ENCODE measurements at places on chromosomes 16 and 17.

DNA sequence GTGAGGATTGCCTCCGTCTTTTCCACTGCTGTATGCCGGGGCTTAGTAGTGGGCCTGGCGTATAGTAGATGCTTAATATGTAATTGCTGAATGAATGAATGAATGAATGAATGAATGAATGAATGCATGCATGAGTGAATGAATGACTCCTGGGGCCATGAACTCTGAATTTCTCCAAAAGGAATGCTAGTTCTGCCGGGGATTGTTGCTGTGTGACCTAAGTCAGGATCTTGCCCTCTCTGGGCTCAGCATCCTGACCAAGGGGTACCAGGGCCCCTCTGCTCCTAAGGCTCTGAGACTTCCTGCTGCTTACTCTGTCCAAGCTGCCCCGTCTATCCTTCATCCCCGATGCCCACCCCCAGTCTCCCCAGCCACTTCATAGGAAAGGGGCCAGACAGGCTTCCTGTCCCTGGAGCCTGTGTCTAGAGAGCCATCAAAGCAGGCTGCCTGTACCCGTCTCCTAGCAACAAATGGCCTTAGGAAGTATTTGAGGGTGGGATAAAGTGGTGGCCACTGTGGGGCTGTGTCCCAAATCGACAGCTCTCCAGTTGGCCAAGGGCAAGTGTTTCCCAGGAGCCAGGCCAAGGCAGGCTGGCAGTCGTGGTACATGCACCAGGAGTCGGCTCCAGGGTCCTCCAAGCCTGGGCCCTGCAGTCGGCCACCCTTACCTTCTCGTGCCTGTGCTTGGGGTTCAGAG is 11.6 kb upstream of the MPRIP start:
- DNase-seq: no peak

DNA sequence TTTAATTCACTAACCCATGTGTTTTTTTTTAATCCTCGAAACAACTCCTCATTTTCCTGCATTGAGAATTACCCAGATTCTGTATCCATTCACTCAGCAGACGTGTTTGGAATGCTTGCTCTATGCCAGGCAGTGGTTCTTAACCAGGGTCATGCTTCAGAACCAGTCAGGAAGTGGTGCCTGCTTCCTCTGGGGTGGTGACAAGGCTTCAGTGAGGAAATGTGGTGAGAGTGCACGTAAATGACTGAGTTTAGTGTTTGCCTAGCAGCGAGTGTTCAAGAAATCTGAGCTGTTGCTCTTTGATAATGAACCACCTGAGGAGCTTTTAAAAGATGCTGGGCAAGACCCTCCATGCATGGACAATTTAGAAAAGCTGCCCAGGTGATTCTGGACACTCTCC is 9.9 kb downstream of the ZFP90 start:
- DNase-seq: no peak

DNA sequence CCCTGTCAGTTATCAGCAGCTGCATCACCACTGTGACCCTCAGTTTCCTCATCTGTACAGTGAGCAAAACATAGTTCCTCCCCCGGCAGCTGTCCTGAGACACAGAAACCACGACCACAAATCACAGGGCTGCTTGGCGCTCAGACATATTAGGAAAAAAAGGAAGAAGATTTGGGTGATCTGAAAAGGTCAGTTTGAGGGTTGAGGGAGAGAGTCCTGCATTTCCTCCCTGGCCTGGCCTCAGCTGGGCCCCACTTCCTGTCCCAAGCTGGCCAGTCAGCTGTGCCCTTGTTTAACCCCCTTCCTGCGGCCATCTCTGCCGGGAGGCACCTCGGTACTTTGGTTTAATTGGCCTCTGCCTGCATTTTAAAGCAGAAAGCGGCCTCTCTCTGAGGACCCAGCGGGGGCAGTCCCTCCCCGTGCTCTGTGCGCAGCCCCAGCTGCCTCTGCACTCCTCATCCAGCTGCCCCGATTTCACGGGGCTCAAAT is 24.0 kb upstream of the CIBAR2 start:
- no peak for DNase-seq

DNA sequence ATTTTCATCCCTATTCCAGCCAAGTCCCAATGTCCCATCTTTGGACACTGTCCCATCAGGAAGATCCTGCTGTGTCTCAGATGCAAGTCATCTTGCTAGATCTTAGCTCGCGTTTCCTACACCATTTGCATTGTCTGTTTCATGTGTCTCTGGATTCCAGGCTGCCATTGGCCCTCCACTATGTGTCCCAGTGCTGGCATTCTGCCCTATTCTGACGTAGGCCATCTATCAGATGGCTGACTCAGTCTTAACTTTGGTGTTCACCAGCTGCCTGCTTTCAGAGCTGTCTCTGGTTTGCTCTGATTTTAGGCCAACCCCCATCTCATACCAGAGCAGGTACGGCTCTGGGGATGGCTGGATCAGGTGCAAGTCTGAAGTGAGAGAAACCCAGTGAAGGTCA is 300.9 kb upstream of the ASIC2 start:
- no peak for DNase-seq

DNA sequence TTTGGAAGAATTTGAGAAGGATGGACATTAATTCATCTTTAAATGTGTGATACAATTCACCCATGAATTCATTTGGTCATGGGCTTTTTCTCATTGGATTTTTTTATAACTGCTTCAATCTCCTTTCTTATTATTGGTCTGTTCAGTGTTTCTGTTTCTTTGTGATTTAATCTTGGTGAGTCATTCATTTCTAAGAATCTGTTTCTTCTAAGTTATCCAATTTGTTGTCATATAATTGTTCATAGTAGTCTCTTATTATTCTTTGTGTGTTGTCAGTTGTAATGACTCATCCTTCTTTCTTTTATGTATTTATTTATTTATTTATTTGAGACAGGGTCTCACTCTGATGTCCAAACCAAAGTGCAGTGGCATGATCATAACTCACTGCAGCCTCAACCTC is 146.1 kb upstream of the ZNF267 start:
- no peak for DNase-seq

- no peak for DNase-seq
These were observed 203.9 kb upstream of the HS3ST4 start for GRCh38 chr16:25487888-25488287.

- no peak for DNase-seq
These were observed 743.6 kb downstream of the KCNJ2 start for GRCh38 chr17:70912716-70913485.

DNA sequence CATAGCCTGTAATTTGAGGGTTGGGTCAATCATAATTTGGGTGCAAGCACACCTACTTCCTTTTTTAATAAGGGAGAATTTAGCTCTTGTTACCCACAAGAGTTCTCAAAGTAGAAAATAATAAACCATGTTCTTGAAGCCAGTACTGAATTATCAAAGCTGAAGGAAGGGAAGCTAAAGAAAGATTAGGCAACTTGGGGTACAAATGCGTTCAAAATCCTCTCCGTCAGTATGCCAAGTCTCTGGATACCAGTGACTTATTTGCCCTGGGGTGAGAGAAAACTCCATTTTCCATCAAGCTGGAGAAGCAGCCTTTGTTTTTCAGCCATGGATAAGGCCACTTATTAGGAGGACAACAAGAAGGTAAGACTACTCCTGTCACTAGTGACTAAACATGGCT is 23.5 kb upstream of the DHRS13 start:
- no peak for DNase-seq

DNA sequence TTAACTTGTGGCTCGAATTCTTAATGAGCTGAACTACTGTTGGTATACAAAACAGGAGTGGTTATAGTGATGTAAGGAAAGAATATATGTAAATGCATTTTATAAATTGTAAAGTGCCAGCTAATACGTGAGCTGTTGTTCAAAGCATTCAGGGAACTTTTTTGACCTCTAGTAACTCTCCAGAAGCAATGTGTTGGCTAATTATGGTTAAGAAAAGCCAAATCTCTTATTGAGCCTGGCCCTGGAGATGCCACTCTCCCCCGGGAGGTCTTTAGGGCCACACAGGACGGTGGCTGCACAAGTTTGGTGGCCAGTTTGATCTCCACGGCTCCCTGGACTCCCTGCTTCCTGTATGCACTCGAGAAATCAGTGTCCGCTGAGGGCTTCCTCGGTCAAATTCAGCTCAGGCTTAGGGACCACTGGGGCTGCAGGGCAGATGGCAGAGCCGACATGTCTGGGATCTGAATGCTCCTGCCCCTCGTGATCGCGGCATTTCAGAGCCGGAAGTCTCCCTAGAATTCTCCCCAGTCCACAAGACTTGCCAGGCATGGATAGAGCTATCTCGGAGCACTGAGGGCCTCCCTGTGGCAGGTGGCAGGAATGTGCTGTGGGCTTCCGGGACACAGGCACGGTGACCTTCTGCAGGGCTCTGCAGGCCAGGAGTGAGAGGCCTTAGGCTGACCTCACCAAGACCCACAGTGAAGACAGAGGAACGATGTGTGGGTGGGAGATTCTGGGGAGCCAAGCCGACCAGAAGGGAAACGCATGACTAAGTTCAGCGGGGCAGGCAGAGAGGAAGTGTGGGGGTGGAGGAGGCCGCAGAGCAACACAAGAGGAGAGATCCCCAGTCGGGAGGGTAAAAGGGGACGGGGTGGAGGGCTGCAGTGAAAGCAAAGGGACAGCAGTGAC is 18.6 kb upstream of the PITPNM3 start:
- DNase-seq: no peak

GRCh38 chr16:29745853-29746345 is at the start of gene C16orf54:
TSS of gene C16orf54 (minus strand) at chr16:29745990. CDS start at chr16:29744951, 1,039 bp downstream.
- no peak for DNase-seq

GRCh38 chr17:82051776-82052637 is at the start of the genes GPS1 and RFNG:
TSS of gene GPS1 (plus strand) at chr17:82051898. CDS start at chr17:82051932, 34 bp downstream.
TSS of gene RFNG (minus strand) at chr17:82051811. CDS start at chr17:82051766, 45 bp downstream.
- DNase-seq: peak; percentile 66

- DNase-seq: no peak
These were observed 7.1 kb upstream of the HOXB9 start for GRCh38 chr17:48633266-48633677.

GRCh38 chr16:30054959-30055553 is 10.5 kb upstream of the ALDOA start:
- peak; percentile 47 for DNase-seq

- no peak for DNase-seq
These were observed 332.7 kb upstream of the HSBP1 start for GRCh38 chr16:83475108-83475507.

GRCh38 chr16:48607056-48607825 is 2.7 kb downstream of the N4BP1 start:
- DNase-seq: no peak

DNA sequence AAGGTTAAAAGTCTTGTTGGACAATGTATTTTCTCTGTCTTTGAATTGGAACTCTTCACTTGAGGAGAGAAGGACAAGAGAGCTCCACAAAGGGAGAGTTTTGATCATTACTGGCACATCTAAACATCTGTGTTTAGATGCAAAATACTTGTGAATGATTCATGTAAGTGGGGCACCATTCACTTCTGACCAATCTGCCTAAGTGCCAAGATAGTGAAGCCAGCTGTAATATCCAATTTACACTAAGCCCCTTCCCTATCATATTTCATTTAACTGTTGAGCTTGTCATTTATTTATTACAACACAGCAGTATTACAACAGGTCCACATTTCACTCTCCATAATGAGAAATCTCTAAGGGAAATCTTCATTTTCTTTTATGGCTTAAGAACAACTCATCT is 832.3 kb upstream of the GOT2 start:
- no peak for DNase-seq
